Activated CD4-positive, alpha-beta T cell treated with anti-CD3 and anti-CD28 coated beads for 48 hours (primary cell): ENCODE measurements at places on chromosomes 5 and 9.
A peak's percentile ranks its signal among the peaks of the same experiment; 100 is the strongest.

DNA sequence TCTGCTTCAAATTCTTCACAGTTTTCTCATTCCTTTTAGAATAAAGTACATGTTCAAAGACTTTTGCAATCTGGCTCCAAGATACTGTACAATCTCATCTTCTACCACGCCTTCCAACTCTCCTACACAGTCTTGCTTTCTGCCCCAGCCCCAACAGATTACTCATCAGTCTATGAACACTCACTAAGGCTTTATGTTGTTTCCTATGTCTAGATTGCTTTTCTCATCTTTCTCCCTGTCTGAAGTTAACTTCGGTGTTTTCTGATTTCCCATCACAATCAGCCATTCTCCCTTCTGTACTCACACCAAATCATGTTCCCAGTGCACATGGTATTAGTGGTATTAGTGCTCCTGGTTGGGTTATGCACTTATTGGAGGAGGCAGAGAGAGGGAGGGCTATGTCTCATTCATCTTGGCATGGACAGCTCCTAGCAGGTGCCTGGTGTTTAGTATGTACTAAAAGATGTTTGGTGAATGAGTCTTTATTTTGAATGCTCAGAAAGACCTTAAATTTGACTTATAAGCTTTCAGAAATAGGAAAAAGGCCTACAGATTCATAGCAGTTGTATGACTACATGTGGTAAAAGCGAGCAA is 44.0 kb upstream of the ZNF608 start:
- no peak for DNase-seq

GRCh38 chr5:111412593-111412992 is 99.7 kb downstream of the STARD4 start:
- no peak for DNase-seq

- no peak for DNase-seq
These were observed 11.6 kb downstream of the NIPSNAP3B start for GRCh38 chr9:104775574-104775936.

DNA sequence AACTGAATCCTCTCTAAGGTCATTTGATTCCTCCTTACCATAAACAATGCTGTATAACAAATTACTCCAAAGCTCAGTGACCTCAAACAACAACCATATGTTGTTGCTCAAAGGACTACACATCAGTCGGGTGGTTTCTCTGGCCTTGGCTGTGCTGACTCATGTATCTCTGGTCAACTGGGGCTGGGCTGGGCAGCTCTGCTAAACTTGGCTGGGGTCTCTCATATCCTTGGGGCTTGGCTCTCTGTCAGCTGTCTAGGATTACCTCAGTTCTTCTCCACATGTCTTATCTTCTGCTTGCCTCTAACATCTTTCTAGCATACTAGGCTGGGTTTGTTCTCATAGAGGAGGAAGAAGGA is 86.4 kb downstream of the GALNT10 start:
- DNase-seq: no peak

- no peak for DNase-seq
These were observed 63.5 kb downstream of the ASS1 start for GRCh38 chr9:130508218-130508617.

- no peak for DNase-seq
These were observed 171.0 kb downstream of the INSYN2B start for GRCh38 chr5:169809281-169809680.

DNA sequence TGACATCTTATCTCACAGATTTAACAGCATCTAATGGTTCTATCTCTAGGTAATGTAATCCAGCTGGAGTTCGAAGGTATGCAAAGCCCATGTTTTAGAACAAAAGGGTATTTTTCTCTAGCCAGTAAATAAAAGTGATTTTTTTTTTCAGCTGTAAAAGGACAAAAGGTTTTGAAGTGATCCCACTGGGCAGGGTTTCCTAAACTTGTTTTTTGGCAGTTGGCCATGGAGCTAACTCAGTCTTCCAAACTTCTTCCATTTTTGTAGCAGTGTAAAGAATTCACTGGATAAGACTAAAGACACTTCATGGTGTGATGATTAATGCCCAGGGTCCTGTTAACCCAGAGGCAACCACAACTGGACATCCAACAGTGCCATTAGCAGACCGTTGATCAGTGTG is 63.8 kb downstream of the TMEM252 start:
- DNase-seq: no peak

- DNase-seq: no peak
These were observed 59.4 kb upstream of the GNA14 start for GRCh38 chr9:77707383-77708063.

DNA sequence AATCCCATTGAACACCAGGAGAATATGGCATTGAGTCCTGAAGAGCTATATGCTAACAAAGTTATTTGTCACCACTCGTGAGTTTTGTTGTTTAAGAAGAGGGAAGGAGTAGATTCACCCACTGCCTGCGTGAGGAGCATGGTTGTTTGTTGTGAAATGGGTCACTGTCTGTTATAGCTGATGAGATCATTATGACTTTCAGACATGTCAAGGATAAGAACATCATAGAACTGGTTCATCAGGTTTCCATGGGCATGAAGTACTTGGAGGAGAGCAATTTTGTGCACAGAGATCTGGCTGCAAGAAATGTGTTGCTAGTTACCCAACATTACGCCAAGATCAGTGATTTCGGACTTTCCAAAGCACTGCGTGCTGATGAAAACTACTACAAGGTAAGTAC is 76.9 kb downstream of the SYK start:
- no peak for DNase-seq

- DNase-seq: no peak
These were observed 298.0 kb downstream of the DOCK8 start for GRCh38 chr9:512555-513272.

DNA sequence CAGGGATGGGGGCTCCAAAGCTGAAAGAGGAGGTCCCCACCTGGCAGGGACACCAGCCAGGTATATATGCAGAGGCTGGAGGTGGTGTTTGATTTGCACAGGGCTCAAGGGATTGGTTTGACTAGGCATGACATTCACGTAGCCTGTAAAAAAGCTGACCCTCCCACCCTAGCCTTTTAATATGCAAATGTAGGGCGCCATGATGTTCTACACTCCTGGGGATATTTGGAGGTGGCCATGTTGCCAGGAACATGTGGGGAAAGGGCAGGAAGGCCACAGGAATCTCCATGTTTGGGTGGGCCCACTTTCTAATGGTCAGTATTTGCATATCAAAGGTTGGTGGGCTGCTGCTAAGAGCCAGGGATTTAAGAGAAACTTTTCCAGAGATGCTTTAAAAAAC is 12.0 kb upstream of the THG1L start:
- no peak for DNase-seq

- no peak for DNase-seq
These were observed 914.4 kb upstream of the SEMA6A start for GRCh38 chr5:117488976-117489500.

DNA sequence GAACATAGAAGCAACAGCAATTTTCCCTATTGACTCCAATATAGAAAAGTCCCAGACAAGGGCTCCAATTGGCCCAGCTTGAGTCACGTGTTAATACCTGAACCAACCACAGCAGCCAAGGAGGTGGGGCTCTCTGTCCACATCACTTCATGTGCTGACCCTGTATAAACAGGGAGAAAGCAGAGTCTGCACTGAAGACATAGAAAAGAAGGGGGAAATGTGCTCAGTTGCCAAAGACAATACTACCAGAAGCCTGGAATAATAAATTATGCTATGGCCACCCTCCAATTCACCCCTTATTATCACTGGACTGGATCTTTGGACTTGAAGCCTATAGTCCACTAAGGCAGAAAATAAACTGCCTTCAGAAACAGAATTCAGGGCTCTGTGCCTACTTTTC is 275.4 kb downstream of the EPB41L4A start:
- DNase-seq: no peak

GRCh38 chr9:133955821-133956411 is 36.2 kb downstream of the VAV2 start:
- peak; percentile 42 for DNase-seq

DNA sequence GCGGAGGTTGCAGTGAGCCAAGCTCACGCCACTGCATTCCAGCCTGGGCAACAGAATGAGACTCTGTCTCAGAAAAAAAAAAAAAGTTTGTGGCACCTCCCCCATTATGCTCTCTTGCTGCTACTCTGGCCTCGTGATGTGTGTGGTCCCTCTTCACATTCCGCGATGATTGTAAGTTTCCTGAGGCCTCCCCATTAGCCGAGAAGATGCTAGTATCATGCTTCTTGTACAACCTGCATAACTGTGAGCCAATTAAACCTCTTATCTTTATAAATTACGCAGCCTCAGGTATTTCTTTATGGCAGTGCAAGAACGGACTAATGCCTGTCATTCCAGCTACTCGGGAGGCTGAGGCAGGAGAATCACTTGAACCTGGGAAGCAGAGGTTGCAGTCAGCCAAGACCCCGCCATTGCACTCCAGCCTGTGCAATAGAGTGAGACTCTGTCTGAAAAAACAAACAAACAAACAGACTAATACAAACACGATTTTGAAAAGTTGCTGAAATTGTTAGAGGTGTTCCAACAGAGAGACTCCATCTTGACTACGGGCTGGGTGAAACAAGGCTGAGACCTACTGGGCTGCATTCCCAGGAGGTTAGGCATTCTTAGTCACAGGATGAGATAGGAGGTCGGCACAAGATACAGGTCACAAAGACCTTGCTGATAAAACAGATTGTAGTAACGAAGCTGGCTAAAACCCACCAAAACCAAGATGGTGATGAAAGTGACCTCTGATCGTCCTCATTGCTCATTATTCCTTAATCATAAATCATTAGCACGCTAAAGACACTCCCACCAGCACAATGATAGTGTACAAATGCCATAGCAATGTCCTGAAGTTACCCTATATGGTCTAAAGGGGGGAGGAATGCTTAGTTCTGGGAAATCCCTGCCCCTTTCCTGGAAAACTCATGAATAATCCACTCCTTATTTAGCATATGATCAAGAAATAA is 8.3 kb upstream of the AFF4 start:
- no peak for DNase-seq

DNA sequence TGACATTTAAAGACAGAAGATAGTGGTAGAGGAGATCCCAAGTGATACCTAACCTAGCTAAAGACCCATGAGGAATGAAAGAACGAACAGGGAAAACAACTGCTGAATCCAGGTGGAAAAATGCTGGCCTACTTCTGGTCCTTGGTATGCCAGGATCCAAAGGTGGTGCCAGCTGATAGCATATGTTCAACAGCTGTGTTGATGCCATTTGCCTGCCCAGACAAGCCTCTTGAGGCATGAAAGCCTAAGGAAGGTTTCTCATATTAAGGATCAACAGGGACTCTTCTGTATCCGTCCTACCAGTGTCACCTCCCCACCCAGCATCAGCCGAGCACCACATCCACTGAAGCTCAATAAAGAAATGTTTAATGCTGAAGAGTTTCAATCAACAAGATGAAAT is 225.7 kb upstream of the DMRT1 start:
- DNase-seq: no peak

DNA sequence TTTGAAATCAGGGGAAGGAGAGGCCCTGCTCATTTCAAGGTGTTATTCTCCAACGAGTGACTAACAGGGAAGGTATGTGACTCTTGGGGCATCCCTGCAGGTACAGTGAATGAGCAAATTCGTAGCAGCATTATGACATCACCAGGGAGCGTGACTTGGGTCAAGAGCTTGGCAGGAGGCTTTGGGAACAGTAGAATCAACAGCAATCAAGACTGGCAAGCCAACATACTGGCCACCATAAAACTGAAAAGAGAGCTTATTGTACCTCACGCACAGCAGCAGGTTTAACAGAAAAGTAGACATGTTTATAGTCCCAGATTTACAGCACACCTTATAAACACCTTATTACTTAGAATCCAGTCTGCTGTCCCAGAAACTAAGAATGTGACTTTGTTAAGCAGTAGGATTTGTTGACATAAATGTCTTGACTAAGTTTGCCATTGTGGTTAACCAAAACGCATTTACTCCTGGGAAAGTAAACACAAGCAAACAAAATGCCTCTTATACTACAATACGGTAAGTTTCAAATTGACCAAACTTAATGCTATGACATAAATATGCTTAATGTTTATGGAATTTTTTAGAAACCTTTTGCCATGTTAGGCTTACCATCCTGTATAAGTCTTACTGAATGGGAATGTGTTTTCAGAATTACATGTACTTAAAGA is 297.8 kb downstream of the NPR3 start:
- DNase-seq: no peak

DNA sequence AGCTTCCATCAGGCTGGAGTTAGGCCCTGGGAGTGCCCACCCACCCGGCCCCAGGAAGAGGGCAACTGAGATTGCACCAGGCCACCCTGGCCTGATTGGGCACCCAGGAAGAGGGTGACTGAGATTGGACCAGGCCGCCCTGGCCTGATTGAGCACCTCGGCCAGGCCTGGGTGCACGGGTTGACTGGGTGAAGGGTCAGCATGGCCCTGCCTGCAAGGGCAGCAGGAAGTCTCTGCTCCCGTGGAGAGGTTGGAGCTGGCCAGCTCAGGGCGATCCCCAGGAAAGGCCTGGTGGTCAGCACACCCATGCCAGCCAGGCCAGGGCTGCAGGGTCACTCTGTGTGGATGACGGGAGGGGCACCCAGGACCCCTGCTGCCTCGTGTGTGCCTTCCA is 11.8 kb downstream of the ADAMTSL2 start:
- no peak for DNase-seq

DNA sequence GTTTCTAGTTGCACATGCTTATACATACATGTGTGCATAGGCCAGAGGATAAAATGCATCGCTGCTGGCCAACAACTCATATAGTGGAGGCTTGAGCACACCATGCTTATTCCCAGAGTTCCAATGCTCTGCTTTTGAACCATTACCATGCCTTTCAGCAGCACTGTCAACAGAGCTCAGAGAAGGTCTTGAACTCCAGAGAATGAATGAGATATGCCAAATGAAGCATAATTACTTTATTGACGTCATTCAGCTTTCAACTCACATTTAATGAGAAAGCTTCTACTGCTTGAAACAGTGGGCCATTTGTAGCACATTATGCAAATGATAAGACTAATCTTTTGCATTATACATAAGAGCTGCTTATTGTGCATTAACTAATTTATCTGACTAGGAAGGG is 765.3 kb upstream of the GRAMD2B start:
- DNase-seq: no peak

DNA sequence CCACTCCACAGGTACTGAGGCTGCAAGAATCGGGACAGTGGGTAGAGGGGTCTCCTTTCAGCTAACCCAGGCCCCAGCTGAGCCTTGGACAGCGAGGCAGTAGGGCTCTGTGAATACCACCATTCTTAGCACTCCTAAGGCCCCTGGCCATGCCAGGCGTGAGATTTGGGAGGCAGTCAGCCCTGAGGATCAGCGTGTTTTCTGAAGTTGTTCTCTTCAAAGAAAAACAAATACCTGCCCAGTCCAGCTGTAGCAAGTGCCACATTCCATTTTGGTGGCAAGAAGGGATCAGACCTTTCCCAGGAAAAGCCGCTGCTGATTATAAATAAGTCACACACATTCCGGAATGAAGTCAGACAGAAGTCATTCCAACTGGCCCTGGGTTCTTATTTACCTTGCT is 47.8 kb downstream of the RALGPS1 start:
- DNase-seq: no peak

GRCh38 chr9:7921545-7922197 is 122.1 kb upstream of the DMAC1 start:
- no peak for DNase-seq
